Tongue (tissue), 3 donors: ENCODE measurements at places on chromosomes 5 and 9. TPM values are rescaled to one million over a fixed set of nuclear protein-coding genes. Genes with fewer than 3 reads are reported as not detected.

DNA sequence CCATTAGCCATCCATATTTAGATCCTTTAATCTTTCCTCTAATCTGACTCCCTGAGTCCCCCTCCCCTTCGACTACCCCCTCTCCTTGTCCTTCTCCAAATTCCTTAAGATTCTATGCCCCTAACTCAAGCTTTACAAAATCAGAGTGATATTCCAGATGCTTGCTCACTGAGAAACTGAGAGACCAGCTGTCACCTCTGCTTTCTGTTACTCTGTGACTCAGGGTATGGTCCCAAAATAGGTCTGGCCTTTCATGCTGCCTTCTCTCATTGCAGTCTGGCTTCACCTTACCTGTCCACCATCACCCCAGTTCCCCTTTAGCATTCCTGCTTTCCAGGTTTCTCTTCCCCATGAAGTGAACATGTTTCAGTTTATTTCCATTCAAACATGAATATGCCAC is 383.3 kb upstream of the SLC30A5 start:
- peak; percentile 54 for DNase-seq

DNA sequence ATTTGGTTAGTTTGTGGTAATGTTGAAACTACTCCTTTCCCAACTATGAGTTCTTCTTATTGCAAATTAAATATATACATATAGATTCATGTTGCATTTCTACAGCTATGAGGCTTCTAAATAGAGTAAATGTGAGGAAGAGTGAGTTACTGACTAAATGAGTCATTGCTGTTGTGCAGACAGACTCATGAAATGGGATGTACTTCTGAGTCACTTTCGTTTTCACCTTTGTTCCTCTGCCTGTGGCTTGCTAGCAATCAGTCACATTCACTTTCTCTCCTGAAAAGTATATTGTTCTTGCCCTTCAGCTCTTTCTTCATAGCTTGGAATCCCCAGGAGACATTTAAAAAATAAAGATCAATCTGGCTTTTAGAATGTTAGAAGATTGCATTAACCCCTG is 295.5 kb upstream of the SMC2 start:
- no peak for DNase-seq

- peak; percentile 41 for DNase-seq
Measured at GRCh38 chr9:504921-505740, 290.5 kb downstream of the DOCK8 start.

- DNase-seq = peak; percentile 30
Measured at GRCh38 chr5:34756781-34757624, 82.0 kb upstream of the TTC23L start.

DNA sequence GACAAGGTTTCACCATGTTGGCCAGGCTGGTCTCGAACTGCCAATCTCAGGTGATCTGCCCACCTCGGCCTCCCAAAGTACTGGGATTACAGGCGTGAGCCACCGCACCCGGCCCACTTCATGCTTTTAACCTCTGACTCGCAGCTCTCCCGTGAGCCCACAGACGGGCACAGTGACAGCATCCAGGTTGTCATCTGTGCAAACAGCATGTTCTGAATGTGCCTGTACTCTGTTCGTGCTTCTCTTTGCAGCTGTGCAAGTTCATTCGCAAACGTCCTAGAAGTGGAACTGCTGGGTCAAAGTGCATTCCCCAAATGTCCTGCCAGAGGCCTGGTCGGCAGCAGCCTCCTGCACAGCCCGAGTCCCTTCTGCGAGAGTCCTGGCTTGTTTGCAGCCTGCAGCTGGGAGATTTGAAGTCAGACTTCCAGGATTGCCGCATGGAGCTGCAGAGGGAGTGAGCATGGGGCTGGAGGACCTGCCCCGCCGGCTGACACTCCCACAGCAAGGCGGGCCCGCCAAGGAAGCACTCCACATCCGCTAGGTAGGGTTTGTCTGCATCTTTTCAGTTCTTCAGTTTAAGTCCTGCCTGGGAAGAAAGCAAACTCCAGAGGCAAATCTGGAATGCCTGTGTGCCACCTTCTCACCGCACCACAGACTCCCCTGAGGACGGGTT is 3.4 kb downstream of the BRD3OS start:
- no peak for DNase-seq

- DNase-seq = no peak
Measured at GRCh38 chr5:133083901-133084300, 32.1 kb downstream of the HSPA4 start.

- peak; percentile 81 for DNase-seq
Measured at GRCh38 chr9:78325343-78325742, 28.4 kb downstream of the PSAT1 start.

GRCh38 chr5:31197183-31197582 is 3.7 kb downstream of the CDH6 start:
- no peak for DNase-seq

DNA sequence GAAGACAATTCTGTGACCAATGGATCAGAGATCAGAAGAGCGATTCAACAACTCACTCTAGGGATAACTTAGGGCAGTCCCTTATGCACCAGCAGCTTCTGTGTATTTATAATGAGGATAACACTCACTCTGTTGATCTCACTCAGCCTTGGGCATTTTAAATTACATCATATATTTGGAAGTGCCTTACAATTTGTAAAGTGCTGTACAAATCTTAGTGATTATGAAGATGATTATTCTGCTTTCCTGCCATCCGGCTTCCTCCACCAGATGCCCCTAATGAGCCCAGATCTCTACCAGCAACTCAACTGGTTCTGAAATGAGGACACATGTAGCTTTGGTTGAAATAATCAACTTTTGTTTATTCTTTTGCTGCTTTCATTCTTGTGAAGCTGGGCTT is 105.3 kb downstream of the PCSK1 start:
- DNase-seq = peak; percentile 22

SLCO6A1 gene
- not detected for total RNA-seq
